ENCODE measurements at places on chromosomes 3 and 15. TPM values are rescaled to one million over a fixed set of nuclear protein-coding genes. Genes with fewer than 3 reads are reported as not detected.
A peak's percentile ranks its signal among the peaks of the same experiment; 100 is the strongest.

- peaks cover 10% of the 10 kb centered on the region for H3K36me3 ChIP-seq
- H3K27me3 ChIP-seq = peaks cover 6% of the 10 kb centered on the region
- H3K4me1 ChIP-seq = peaks cover 29% of the 10 kb centered on the region
- peak overlapping the region; percentile 67 for H3K4me3 ChIP-seq
- peak overlapping the region; percentile 89 for H3K27ac ChIP-seq
Observed at GRCh38 chr15:59384507-59384906, 11.8 kb upstream of the MYO1E start.

- no peak overlapping the region for H3K4me3 ChIP-seq
- H3K27me3 ChIP-seq = no peaks in the 10 kb centered on the region
- no peaks in the 10 kb centered on the region for H3K36me3 ChIP-seq
Observed at GRCh38 chr3:86162521-86162920, 828.4 kb downstream of the VGLL3 start.

- H3K4me1 ChIP-seq = peaks cover 5% of the 10 kb centered on the region
- H3K36me3 ChIP-seq = peaks cover 42% of the 10 kb centered on the region
- H3K27me3 ChIP-seq = no peaks in the 10 kb centered on the region
- H3K27ac ChIP-seq = no peak overlapping the region
- DNase-seq = no peak
Observed at GRCh38 chr15:30929982-30930381, 26.3 kb downstream of the FAN1 start.

- H3K4me3 ChIP-seq = peak overlapping the region; percentile 92
- H3K27me3 ChIP-seq = no peaks in the 10 kb centered on the region
- no peak for DNase-seq
- H3K36me3 ChIP-seq = peaks cover 11% of the 10 kb centered on the region
- H3K4me1 ChIP-seq = peaks cover 5% of the 10 kb centered on the region
Observed at GRCh38 chr3:49119036-49119435, 1.6 kb downstream of the USP19 start.

DNA sequence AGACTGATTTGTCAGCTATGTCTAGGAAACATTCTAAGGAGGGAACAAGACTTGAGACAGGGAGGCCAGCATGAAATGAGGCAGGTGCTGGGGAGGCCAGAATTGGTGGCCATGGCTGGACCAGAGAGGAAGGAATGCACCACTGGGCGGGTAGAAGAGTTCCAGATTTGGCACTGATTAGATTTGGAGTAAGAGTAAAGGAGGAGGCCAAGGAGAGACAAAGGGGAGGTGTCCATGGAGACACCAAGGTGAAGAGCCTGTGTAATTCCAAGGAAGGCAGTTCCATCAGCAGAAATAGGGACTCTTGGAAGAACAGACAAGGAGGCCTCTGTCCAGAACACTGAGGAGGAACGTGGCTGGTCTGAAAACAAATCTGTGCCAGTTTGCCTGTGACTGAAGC is 1.8 kb downstream of the ARNT2 start:
- peaks cover 59% of the 10 kb centered on the region for H3K27me3 ChIP-seq
- DNase-seq = no peak
- no peaks in the 10 kb centered on the region for H3K36me3 ChIP-seq
- H3K4me3 ChIP-seq = no peak overlapping the region
- no peak overlapping the region for H3K27ac ChIP-seq

- H3K27ac ChIP-seq = peak overlapping the region; percentile 97
- no peak for DNase-seq
- no peaks in the 10 kb centered on the region for H3K27me3 ChIP-seq
Observed at GRCh38 chr3:39150803-39151631, 2.4 kb downstream of the CSRNP1 start.

DNA sequence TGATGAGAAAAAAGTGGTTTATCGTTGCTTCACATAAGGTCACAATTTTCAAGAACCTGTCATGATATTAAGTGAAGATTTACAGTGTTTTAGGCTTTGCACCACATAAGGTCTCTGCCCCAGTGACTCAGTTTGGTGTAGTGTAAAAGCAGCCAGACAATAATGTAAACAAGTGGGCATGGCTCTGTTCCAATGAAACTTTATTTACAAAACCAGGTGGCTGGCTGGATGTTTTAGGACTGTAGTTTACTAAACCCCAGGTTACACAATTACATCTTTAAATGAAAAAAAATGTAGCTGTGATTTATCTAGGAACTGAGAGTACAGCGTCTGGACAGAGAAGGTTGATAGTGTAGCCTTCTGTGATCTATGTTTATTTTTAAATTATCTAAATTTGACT is 9.7 kb upstream of the FBXL22 start:
- no peak overlapping the region for H3K4me3 ChIP-seq
- no peak for DNase-seq
- no peaks in the 10 kb centered on the region for H3K27me3 ChIP-seq
- H3K36me3 ChIP-seq = peaks cover 68% of the 10 kb centered on the region
- H3K27ac ChIP-seq = no peak overlapping the region

VIPR1 gene
- total RNA-seq = 22.3 TPM

PDZRN3 gene
- not detected for total RNA-seq

- H3K27ac ChIP-seq = no peak overlapping the region
- H3K4me1 ChIP-seq = peaks cover 7% of the 10 kb centered on the region
- no peak for DNase-seq
- no peak overlapping the region for H3K4me3 ChIP-seq
Observed at GRCh38 chr3:87090631-87091030, 99.7 kb upstream of the VGLL3 start.

HLTF gene
- total RNA-seq = 30.3 TPM

DNA sequence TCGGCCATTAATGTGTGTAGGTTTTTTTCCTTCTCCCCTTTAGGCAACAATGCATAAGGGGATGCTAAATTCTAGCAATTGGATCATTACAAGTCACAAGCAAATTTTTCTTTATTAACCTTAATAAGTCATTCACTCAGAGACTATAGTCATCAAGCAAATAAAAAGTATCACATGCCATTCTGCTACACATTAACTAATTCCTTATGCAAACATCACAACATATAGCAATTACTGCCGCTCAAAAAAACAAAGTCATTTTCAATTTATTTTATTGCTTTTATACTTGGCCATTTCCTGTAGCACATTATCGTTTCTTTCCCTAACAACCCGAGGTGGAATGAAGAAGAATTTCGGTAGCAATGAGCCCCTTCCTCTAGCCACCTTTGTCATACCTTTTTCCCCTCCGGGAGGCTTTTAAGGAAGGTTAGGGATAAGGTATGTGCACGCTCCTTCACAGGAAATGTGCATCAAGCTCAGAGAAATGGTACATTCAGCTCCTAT is 421.2 kb downstream of the TIGIT start:
- DNase-seq = no peak
- no peak overlapping the region for H3K27ac ChIP-seq
- H3K36me3 ChIP-seq = peaks cover 2% of the 10 kb centered on the region
- H3K4me3 ChIP-seq = no peak overlapping the region
- H3K4me1 ChIP-seq = peaks cover 8% of the 10 kb centered on the region
- no peaks in the 10 kb centered on the region for H3K27me3 ChIP-seq

CALML4 gene
- total RNA-seq = 10.3 TPM

- H3K4me3 ChIP-seq = no peak overlapping the region
- DNase-seq = no peak
- peaks cover 3% of the 10 kb centered on the region for H3K4me1 ChIP-seq
- no peaks in the 10 kb centered on the region for H3K36me3 ChIP-seq
- H3K27me3 ChIP-seq = peaks cover 8% of the 10 kb centered on the region
- no peak overlapping the region for H3K27ac ChIP-seq
Observed at GRCh38 chr15:68713874-68714273, 106.8 kb downstream of the ANP32A start.

CACNA2D3 gene
- not detected for total RNA-seq
